SJSA1 (cell line): ENCODE measurements at places on chromosomes 2 and 18. TPM values are rescaled to one million over a fixed set of nuclear protein-coding genes. Genes with fewer than 3 reads are reported as not detected.

- H3K4me3 ChIP-seq = no peak overlapping the region
- no peak overlapping the region for H3K27ac ChIP-seq
- no peaks in the 10 kb centered on the region for H3K4me1 ChIP-seq
- no peaks in the 10 kb centered on the region for H3K36me3 ChIP-seq
These were observed 61.2 kb upstream of the CUL3 start for GRCh38 chr2:224646242-224646846.

- no peaks in the 10 kb centered on the region for H3K4me1 ChIP-seq
- no peaks in the 10 kb centered on the region for H3K27me3 ChIP-seq
- H3K36me3 ChIP-seq = no peaks in the 10 kb centered on the region
- H3K27ac ChIP-seq = no peak overlapping the region
- DNase-seq = no peak
These were observed 93.8 kb upstream of the LDAH start for GRCh38 chr2:20916604-20917286.

GRCh38 chr18:58640428-58640805 lies 11.5 kb upstream of the ALPK2 start:
- H3K4me3 ChIP-seq = no peak overlapping the region
- no peak for DNase-seq
- H3K27ac ChIP-seq = peak overlapping the region; percentile 33
- no peaks in the 10 kb centered on the region for H3K36me3 ChIP-seq
- H3K4me1 ChIP-seq = peaks cover 28% of the 10 kb centered on the region

GRCh38 chr2:186724736-186725135 lies 30.9 kb downstream of the FAM171B start:
- no peaks in the 10 kb centered on the region for H3K27me3 ChIP-seq
- H3K36me3 ChIP-seq = no peaks in the 10 kb centered on the region
- no peaks in the 10 kb centered on the region for H3K4me1 ChIP-seq

The SDC1 gene
- total RNA-seq = 75.2 and 117 TPM in 2 replicates

DNA sequence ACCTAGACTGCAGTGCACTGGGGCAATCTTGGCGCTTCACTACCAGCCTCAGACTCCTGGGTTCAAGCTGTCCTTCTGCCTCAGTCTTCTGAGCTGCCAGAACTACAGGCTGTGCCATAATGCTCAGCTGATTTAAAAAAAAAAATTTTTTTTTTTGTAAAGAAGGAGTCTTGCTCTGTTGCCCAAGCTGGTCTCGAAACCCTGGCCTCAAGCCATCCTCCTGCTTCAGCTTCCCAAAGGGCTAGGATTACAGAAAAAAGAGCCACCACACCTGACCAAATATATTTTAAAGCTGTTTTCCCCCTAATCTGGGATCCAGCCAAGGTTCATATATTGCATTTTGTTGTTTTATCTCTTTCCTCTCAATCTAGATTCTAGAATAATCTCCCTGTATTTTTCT lies 82.2 kb downstream of the RAB31 start:
- peaks cover 57% of the 10 kb centered on the region for H3K36me3 ChIP-seq
- peaks cover 8% of the 10 kb centered on the region for H3K4me1 ChIP-seq
- DNase-seq = no peak
- H3K27ac ChIP-seq = no peak overlapping the region
- H3K4me3 ChIP-seq = no peak overlapping the region
- no peaks in the 10 kb centered on the region for H3K27me3 ChIP-seq
